A549 treated with Mapracorat at 1 μM for 4 hours (cell line): ENCODE measurements at places on chromosomes 6 and 20. TPM values are rescaled to one million over a fixed set of nuclear protein-coding genes. Genes with fewer than 3 reads are reported as not detected.

The ANGPT4 gene
- total RNA-seq, result 0.03 to 0.05 TPM (median 0.03 TPM) in 3 of 5 replicates, not detected in the others

The C20orf141 gene
- 0.39 to 0.49 TPM in 2 of 5 replicates, not detected in the others for total RNA-seq

The ATP9A gene
- 12.6 to 18.1 TPM (median 16.1 TPM) in 5 replicates for total RNA-seq

The ASIP gene
- not detected in 5 replicates for total RNA-seq

The RIOK1 gene
- 10.9 to 13.0 TPM (median 11.8 TPM) in 5 replicates for total RNA-seq

The TEAD3 gene
- 5.6 to 7.9 TPM (median 7.4 TPM) in 5 replicates for total RNA-seq

The MRPS18A gene
- 45.6 to 50.1 TPM (median 47.0 TPM) in 5 replicates for total RNA-seq

The KIAA0408 gene
- 4.4 to 7.3 TPM (median 6.4 TPM) in 5 replicates for total RNA-seq

The MLN gene
- not detected in 5 replicates for total RNA-seq

The ADGB gene
- not detected in 5 replicates for total RNA-seq

The CST2 gene
- 0.27 to 0.85 TPM (median 0.43 TPM) in 5 replicates for total RNA-seq

The HEY2 gene
- total RNA-seq, result 0.06 to 0.10 TPM (median 0.07 TPM) in 3 of 5 replicates, not detected in the others

The RGS17 gene
- 5.1 to 7.4 TPM (median 6.5 TPM) in 5 replicates for total RNA-seq

The SMPD2 gene
- total RNA-seq, result 12.4 to 16.5 TPM (median 14.9 TPM) in 5 replicates

The BMP7 gene
- 0.34 to 1.0 TPM (median 0.58 TPM) in 5 replicates for total RNA-seq

The MACROD2 gene
- 0.29 to 0.75 TPM (median 0.58 TPM) in 5 replicates for total RNA-seq

The TAGAP gene
- total RNA-seq, result not detected in 5 replicates

The KIF25 gene
- total RNA-seq, result 0.08 TPM in 1 of 5 replicates, not detected in the others

The CALHM4 gene
- total RNA-seq, result not detected in 5 replicates

The LST1 gene
- total RNA-seq, result 0.16 to 0.36 TPM in 2 of 5 replicates, not detected in the others

The SRMS gene
- 0.10 to 0.16 TPM in 2 of 5 replicates, not detected in the others for total RNA-seq
